ENCODE measurements at places on chromosomes 13 and 19.

- no peak for DNase-seq
Measured at GRCh38 chr13:106570299-106570852, 2.4 kb upstream of the ARGLU1 start.

GRCh38 chr13:24007979-24008620 is 110.8 kb upstream of the C1QTNF9B start:
- no peak for DNase-seq

- DNase-seq: no peak
Measured at GRCh38 chr19:8724276-8724675, 2.8 kb downstream of the OR2Z1 start.

DNA sequence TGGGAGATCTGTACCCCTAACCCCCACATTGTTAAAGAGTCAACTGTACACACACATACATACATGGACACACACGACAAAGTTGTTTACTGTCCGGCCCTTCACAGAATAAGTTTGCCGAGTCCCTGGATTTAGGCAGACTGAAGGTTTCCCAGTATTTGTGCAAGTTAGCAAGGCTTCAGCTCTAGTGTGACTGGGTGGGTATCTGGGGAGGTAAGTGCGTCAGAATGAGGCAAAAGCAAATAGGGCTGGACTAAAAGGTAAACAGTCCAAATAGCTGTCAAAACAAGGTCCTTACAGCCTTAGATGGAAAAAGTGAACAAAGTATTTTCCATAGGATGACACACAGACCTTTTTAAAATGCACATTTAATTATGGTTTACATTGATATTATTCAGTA is 228.4 kb upstream of the UFM1 start:
- DNase-seq: no peak

GRCh38 chr19:2883686-2884439 is 16.7 kb downstream of the ZNF556 start:
- no peak for DNase-seq

DNA sequence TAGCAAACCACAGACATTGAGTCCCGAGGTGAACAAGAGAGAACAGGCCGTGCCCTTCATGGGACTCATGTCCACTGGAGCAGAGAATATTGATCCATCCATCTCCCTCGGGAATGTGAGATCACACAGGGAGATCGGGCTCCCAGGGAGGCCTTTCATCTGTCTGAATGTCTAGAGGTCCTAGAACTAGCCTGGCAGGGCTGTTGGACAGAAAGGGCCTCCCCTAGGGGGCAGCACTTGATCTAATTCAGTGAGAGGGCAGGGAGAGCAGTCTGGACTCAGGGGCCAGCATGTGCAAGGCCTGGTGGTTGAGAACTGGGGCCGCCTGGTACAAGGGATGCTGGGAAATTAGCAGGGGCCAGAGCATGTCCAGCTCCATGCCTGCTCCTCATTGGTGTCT is 4.3 kb downstream of the RUVBL2 start:
- DNase-seq: no peak

GRCh38 chr19:5309438-5310204 is 31.0 kb downstream of the PTPRS start:
- DNase-seq: no peak

DNA sequence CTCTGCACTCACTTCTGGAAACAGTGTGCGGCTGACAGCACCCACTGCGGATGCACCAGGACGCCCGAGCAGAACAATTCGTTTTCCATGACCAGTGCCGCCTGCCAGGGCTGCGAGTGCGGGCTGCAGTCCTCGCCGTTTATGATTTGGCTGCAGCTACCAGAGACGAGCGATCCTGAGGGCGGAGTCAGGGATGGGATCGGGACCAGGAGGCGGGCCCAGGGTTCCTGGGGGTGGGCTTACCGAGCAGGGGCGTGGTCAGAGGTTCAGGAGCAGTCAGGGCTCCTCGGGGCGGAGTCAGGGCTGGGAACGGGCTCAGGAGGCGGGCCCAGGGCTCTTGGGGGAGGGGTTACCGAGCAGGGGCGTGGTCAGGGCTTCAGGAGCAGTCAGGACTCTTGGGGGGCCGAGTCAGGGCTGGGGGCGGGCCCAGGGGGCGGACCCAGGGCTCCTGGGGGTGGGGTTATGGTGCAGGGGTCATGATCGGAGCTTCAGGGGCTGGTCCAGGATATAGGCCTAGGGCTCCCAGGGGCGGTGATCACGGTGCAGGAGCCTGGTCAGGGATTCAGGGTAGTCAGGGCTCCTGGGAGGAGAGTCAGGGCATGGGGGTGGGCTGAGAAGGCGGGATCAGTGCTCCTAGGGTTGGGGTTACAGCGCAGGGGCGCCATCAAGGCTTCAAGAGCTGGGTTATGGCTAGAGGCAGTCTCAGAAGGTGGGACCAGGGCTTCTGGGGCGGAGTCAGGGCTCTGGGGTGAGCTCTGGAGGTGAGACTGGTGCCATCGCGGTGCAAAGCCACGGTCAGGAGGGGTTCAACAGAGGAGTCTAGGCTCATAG is 1.7 kb downstream of the KLK4 start:
- peak; percentile 80 for DNase-seq
